CD14-positive monocyte (primary cell): ENCODE measurements at places on chromosomes 3 and 15. TPM values are rescaled to one million over a fixed set of nuclear protein-coding genes. Genes with fewer than 3 reads are reported as not detected.

HRG gene
- polyA plus RNA-seq, result not detected

PPP4R2 gene
- 18.7 TPM for polyA plus RNA-seq

KNL1 gene
- polyA plus RNA-seq, result 0.04 and 0.16 TPM in 2 replicates

NLGN1 gene
- polyA plus RNA-seq, result not detected

SNRPN gene
- 46.1 TPM for polyA plus RNA-seq

DNA sequence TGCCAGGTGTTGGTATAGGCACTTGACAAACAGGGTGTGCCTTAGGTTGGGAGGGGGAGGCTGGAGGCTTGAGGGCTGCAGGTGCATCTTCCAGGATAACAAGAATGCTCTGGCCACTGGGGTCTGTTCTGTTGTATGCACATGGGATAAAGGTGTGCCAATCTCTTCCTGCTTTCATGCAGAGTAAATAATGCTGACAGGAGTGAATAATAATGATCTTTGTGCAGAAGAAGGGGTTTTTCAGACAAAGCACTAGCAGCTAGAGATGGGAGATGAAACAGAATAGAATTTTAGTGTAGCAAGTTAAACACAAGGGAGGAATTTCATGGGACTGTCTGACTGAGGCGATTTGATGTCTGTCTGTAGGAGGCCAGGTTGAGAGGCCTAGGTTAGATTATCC, 1.9 kb upstream of the ROPN1 start:
- peaks cover 39% of the 10 kb centered on the region for H3K27me3 ChIP-seq
- DNase-seq, result no peak
- no peaks in the 10 kb centered on the region for H3K4me1 ChIP-seq
- H3K36me3 ChIP-seq, result no peaks in the 10 kb centered on the region
- H3K27ac ChIP-seq, result no peak overlapping the region
- H3K4me3 ChIP-seq, result no peak overlapping the region

DNA sequence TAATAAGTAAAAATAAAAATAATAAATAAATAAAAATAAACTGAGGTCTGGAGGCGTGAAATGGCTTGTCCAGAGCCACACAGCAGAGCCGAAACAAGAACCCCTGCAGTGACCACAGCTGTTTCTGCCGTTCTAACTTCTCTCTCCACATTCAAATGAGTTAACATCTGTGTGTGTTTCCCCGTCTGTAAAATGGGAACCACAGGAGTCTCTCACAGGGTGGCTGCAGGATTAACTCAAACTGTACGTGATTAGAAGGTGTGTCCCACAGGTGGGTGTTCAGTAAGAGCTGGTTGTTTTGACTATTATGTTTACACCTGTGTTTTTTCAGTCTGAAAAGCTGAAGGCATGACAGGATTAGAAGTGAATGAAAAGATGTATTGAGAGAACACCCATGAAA, 27.0 kb upstream of the MUC4 start:
- no peak overlapping the region for H3K4me3 ChIP-seq
- no peak for DNase-seq
- H3K36me3 ChIP-seq, result no peaks in the 10 kb centered on the region
- no peak overlapping the region for H3K27ac ChIP-seq

DNA sequence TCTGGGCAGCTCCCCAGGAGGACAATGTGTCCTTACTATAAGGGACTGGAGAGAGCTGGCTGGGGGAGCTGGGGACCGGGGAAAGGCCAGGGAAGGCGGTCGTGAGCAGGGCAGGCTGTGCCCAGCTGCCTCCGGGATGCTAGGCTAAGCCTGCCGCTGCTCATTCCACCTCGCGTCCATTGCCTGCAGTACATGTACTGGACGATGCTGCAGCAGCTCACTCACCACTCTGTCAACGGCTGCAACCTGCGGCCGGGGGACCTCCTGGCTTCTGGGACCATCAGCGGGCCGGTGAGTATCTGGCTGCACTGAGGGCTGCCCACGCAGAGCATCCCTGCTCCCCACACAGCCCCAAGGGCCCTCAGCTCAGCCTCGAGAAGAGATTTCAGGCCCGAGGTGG, 27.1 kb downstream of the FAH start:
- H3K27ac ChIP-seq, result no peak overlapping the region
- H3K4me3 ChIP-seq, result no peak overlapping the region
- peaks cover 67% of the 10 kb centered on the region for H3K36me3 ChIP-seq
- peaks cover 4% of the 10 kb centered on the region for H3K4me1 ChIP-seq
- DNase-seq, result no peak
- no peaks in the 10 kb centered on the region for H3K27me3 ChIP-seq

- no peaks in the 10 kb centered on the region for H3K27me3 ChIP-seq
- no peak overlapping the region for H3K4me3 ChIP-seq
- DNase-seq, result no peak
These were observed 773.1 kb upstream of the NR2F2 start for GRCh38 chr15:95557226-95558046.

DNA sequence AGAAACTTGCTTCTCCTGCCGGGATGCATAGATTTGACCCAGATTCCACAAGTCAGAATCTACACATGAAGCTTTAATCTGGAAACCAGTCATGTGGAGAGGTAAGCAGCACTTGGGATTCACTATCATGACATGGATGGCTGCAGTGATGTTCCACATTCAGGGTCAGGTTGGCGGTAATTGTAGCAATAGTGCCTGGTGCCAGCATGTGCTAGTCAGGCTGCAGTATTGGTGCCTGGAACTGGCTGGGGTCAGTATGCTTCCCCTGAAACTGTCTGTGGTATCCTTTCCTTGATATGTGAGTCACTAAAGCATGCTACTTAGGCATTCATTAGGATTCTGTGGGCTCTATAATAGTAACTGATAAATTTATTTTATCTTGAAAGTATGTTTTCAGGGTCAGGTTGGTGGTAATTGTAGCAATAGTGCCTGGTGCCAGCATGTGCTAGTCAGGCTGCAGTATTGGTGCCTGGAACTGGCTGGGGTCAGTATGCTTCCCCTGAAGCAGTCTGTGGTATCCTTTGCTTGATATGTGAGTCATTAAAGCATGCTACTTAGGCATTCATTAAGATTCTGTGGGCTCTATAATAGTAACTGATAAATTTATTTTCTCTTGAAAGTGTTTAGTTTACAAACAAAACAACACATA, 1439.2 kb downstream of the ZPLD1 start:
- DNase-seq, result no peak
- no peaks in the 10 kb centered on the region for H3K4me1 ChIP-seq
- no peaks in the 10 kb centered on the region for H3K27me3 ChIP-seq

DNA sequence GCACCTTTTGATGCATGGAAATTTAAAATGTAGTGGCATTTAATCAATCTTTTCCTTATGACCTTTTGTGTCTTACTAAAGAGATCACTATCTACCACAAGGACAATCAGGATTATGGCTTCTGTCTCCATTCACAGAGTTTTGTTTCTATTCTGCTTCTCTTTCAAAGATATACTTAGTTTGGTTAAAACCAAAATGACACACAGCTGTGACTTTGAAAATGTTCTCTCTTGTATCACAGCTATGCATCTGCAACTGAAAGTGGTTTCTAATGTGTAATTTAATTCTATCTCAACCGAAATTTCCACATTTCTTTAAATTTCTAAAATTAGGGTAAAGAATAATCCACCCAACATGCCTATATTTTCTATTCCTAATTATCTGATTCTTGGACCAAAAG, 27.7 kb downstream of the HLTF start:
- H3K36me3 ChIP-seq, result peaks cover 31% of the 10 kb centered on the region
- H3K4me3 ChIP-seq, result no peak overlapping the region
- H3K4me1 ChIP-seq, result no peaks in the 10 kb centered on the region

DNA sequence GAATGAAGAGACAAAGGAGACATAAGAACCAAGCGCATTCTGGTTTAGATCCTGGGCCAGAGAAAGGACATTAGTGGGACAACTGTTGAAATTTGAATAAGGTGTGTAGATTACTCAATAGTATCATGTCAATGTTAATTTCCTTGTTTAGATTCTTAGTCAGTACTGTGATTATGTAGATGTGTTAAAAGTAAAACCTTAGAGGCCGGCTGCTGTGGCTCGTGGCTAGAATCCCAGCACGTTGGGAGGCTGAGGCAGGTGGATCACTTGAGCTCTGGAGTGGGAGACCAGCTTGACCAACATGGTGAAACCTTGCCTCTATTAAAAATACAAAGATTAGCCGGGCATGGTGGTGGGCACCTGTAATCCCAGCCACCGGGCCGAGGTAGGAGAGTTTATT, 26.7 kb downstream of the CYP8B1 start:
- no peak overlapping the region for H3K27ac ChIP-seq
- no peaks in the 10 kb centered on the region for H3K36me3 ChIP-seq
- DNase-seq, result no peak
- H3K4me1 ChIP-seq, result peaks cover 17% of the 10 kb centered on the region
- H3K27me3 ChIP-seq, result no peaks in the 10 kb centered on the region
- H3K4me3 ChIP-seq, result no peak overlapping the region

- H3K4me3 ChIP-seq, result no peak overlapping the region
- no peak overlapping the region for H3K27ac ChIP-seq
- no peak for DNase-seq
- no peaks in the 10 kb centered on the region for H3K27me3 ChIP-seq
- no peaks in the 10 kb centered on the region for H3K36me3 ChIP-seq
These were observed 58.4 kb upstream of the ATP2C1 start for GRCh38 chr3:130835483-130835882.

DNA sequence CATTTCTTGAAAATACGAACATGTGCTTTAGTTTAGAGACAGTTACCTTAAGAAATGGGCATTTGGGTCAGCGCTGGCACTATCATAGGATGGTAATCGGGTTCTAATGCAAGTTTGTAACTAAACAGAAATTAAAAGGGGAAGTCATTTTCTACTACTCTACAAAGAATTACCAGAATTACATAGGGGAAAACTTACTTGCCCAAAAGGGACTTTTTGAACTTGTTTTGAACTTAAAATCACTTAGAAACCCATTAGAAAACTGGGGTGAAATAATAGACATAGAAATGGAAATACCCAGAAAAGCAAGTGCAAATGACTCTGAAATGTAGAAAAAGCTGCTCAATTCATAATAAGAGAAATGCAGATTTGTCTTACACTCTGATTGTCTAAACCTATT, 44.9 kb downstream of the SPATA16 start:
- no peak overlapping the region for H3K27ac ChIP-seq
- no peak overlapping the region for H3K4me3 ChIP-seq
- H3K36me3 ChIP-seq, result no peaks in the 10 kb centered on the region
- DNase-seq, result no peak
- no peaks in the 10 kb centered on the region for H3K4me1 ChIP-seq
- no peaks in the 10 kb centered on the region for H3K27me3 ChIP-seq

- peak; percentile 29 for DNase-seq
- H3K27ac ChIP-seq, result no peak overlapping the region
- peaks cover 28% of the 10 kb centered on the region for H3K36me3 ChIP-seq
- H3K4me3 ChIP-seq, result no peak overlapping the region
These were observed 15.2 kb downstream of the CSRNP1 start for GRCh38 chr3:39137991-39138803.

DNA sequence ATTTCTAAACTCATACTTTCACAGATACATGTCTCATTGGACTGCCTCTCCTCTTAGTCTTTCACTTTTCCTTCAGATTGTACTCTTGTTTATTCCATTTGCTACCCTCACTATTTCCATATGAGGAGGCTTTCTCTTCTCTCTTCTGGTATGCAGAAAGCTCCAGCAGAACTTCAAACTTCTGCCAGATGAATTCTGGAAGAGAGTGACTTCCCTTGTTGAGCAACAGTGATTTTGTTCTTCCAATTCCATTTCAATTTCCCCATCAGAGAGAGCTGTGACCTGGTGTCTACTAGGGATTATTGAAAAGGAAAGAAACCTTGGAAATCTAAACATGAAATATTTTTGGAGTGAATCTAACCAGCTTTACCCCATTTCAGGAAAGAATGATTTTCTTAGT, 523.2 kb upstream of the ZNF717 start:
- no peak for DNase-seq
- no peaks in the 10 kb centered on the region for H3K4me1 ChIP-seq
- no peaks in the 10 kb centered on the region for H3K36me3 ChIP-seq
- no peak overlapping the region for H3K4me3 ChIP-seq

DNA sequence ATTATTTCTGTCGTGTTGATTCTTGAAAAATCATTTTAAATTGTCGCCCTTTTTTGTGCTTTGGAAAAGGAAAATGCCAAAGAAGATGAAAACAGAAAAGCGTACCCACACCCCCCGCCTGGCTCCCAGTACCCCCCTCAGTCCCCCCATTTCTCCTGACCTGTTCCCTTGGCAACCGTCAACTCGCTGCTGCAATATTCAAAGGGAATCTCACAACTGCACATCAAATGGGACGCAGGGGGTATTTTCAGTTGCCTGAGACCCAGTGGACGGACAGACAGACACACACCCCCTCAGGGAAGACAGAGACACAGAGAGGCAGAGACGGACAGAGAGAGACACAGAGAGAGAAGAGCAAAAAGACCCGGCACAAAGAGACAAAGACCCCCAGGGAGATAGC, 83.5 kb upstream of the PRR20G start:
- H3K4me3 ChIP-seq, result no peak overlapping the region
- H3K4me1 ChIP-seq, result no peaks in the 10 kb centered on the region
- no peak overlapping the region for H3K27ac ChIP-seq
- no peak for DNase-seq
- no peaks in the 10 kb centered on the region for H3K27me3 ChIP-seq

DNA sequence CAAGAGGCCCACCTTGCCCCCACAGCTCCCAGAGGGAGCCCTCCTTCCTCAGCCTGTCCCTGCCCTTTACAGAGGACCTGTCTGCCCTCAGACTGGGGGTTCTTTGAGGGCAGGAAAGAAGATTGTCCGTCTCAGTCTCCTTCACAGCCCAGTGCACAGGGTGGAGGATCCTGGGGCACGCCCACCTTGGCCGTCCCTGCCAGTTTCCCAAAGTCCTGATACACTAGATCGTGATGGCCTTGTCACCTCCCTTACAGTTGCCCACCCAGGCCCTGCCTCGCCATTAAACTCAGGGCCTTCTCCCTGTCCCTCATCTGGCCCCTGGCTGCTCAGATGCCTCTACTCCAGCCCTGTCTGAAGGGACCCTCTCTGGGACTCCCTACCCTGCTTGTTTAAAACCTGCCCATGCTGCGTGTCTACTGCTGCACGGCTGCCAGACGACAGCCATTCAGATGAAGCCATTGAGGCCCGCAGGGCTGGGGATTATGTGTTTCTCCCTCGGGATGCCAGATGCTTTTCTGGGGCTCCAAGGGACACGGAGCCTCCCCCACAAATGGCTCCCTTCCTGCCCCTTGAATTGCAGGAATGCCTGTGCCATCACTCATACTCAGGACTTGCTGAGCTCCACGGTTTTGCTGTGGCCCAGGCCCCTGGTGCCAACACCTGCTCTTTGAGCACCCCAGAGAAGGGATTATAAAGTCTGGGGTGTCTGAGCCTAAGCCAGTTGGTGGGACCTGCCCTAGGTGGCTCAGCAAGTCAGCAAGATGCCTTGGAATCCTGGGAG, 27.8 kb downstream of the ACSBG1 start:
- H3K36me3 ChIP-seq, result no peaks in the 10 kb centered on the region
- no peak for DNase-seq
- no peak overlapping the region for H3K4me3 ChIP-seq
- no peaks in the 10 kb centered on the region for H3K27me3 ChIP-seq
- no peak overlapping the region for H3K27ac ChIP-seq

DNA sequence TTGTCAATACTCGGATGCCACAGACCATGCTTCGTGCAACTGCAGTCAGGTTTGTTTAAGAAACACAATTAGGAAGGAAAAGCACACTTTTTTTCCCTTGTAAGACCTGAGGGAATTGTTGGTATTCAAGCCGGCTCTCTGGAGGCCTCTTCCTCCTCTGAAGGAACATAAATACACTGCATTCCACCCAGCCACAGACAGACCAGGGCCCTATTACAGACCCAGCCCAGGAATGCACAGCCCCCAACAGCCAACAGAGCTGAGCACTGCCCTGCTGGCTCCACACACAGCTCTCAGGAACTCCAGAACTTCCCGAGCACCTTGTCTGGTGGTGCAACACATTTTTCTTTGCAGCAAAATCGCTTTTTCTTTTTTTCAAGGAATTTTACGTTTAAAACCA, 488.7 kb upstream of the PROK2 start:
- H3K27ac ChIP-seq, result peak overlapping the region; percentile 90
- DNase-seq, result no peak
- no peaks in the 10 kb centered on the region for H3K36me3 ChIP-seq
- peaks cover 69% of the 10 kb centered on the region for H3K4me1 ChIP-seq
- H3K4me3 ChIP-seq, result no peak overlapping the region
- no peaks in the 10 kb centered on the region for H3K27me3 ChIP-seq
